ENCODE measurements at places on chromosomes 11 and 22. TPM values are rescaled to one million over a fixed set of nuclear protein-coding genes. Genes with fewer than 3 reads are reported as not detected.

OVCH2 gene
- total RNA-seq: not detected

RELT gene
- total RNA-seq: 92.4 TPM

GTSE1 gene
- total RNA-seq: 0.17 TPM

TFIP11 gene
- total RNA-seq: 83.4 TPM

EHF gene
- not detected for total RNA-seq

TMEM126B gene
- total RNA-seq: 37.2 TPM

DSCAML1 gene
- 1.3 TPM for total RNA-seq

RAB38 gene
- not detected for total RNA-seq

OR2AG2 gene
- total RNA-seq: not detected

SCO2 gene
- 1.1 TPM for total RNA-seq

ADM gene
- total RNA-seq: 5.6 TPM

CD3G gene
- 0.34 TPM for total RNA-seq

JAML gene
- total RNA-seq: 9.6 TPM

FOLR3 gene
- total RNA-seq: not detected

ABCG4 gene
- not detected for total RNA-seq

KCTD14 gene
- total RNA-seq: 0.24 TPM

DGCR2 gene
- total RNA-seq: 50.4 TPM

APOL4 gene
- total RNA-seq: not detected

SLC37A4 gene
- 14.3 TPM for total RNA-seq

PRG3 gene
- not detected for total RNA-seq

NAALADL1 gene
- total RNA-seq: 24.3 TPM

BCR gene
- total RNA-seq: 46.4 TPM

MMP8 gene
- not detected for total RNA-seq

BIK gene
- 1.3 TPM for total RNA-seq

ACTN3 gene
- 0.17 TPM for total RNA-seq

MN1 gene
- 0.07 TPM for total RNA-seq

GGT1 gene
- 10.4 TPM for total RNA-seq

KRTAP5-1 gene
- not detected for total RNA-seq

P2RY6 gene
- total RNA-seq: not detected

PATZ1 gene
- total RNA-seq: 47.4 TPM

LIF gene
- 0.47 TPM for total RNA-seq

KRTAP5-10 gene
- total RNA-seq: 0.27 TPM

TP53AIP1 gene
- not detected for total RNA-seq

CATSPER1 gene
- not detected for total RNA-seq

ALDH3B1 gene
- 0.81 TPM for total RNA-seq

SPON1 gene
- 0.22 TPM for total RNA-seq

NRGN gene
- 0.66 TPM for total RNA-seq

CADM1 gene
- 0.49 TPM for total RNA-seq

OR4A16 gene
- total RNA-seq: not detected

MYRF gene
- 0.27 TPM for total RNA-seq

KDM4D gene
- total RNA-seq: 0.44 TPM

OR51B5 gene
- 0.67 TPM for total RNA-seq

SAA4 gene
- not detected for total RNA-seq

SLN gene
- not detected for total RNA-seq

C11orf86 gene
- total RNA-seq: not detected

INS gene
- total RNA-seq: not detected

TNNT3 gene
- total RNA-seq: 10.0 TPM

Measured in B cell (primary cell).